ENCODE measurements at places on chromosomes 12 and 14.

DNA sequence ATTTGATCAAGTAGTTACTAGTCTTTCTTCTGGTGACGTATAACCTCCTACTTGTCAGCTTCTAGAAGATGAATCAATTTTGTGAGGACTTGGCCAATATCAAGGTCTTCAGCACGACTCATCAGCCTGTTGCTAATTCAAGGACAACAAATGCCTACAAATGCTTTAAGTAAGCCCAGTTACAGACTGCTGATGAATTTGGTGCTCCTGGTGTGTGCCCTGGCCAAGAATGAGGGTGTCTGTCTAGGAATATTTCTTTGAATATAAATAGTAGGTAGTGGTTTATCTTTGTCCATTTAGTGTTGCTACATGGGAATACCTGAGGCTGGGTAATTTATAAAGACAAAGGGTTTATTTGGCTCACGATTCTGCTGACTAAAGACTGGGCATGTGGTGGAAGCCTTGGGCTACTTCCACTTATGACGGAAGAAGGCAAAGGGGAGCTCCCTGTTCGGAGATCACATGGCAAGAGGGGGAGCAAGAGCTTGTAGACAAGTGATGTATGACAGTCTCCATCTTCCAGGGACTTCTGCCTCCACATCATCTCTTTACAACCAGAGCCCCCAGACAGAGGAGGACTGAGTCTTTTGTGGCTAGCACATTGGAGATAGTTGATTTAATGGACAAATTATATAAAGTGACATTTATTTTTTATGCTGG is 180.2 kb downstream of the CRADD start:
- DNase-seq = no peak

DNA sequence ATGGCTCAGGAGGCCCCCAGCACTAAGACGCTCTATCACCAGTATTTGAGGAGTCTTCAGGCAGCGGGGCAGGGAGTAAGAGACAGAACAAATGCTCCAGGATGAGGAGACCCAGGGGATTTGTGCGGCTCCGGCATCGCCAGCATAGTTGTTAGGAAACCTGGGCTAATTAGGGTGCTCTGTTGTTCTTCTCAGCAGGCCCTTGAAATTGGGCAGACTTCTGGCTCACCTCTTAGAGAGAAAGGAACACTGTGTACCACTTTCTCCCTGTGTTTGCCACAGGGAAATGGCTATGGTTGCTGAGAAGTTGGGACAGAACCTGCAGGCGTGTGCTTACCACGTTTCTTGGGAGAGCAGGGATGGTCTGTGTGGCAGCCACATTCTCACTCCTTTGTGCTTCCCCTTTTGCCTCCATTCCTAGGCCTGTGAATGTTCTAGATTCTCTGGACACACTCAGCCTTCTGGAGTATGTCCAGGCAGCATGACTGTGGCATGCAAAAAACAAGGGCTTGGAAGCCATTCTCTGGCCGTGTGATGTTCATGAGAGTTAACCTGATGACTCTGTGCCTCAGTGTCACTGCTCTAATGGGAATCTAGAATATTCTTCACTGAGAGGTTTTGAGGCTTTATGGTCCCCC is 109.0 kb downstream of the CHST11 start:
- no peak for DNase-seq

DNA sequence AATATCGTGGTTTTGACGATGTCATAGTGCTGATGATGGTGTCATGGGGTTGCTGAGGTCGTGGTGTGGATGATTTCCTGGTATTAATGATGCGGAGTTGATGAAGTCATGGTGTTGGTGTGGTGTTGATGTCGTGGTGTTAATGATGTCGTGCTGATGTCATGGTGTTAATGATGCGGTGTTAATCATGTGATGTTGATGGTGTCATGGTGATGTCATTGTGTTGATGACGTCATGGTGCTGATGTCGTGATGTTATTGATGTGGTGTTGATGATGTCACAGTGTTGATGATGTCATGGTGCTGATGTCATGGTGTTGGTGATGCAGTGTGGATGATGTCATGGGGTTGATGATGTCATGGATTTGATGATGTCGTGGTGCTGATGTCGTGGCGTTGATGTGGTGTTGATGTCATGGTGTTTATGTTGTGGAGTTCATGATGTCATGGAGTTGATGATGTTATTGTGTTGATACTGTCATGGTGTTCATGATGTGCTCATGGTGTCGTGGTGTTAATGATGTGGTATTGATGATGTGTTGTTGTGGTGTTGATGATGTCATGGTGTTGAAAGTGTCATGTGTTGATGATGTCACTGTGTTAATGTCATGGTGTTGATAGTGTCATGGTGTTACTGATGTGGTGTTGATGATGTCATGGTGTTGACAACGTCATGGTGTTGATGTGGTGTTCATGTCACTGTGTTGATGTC is 48.5 kb upstream of the RIMBP2 start:
- peak; percentile 56 for DNase-seq

GRCh38 chr12:128690641-128691040 is 133.1 kb downstream of the SLC15A4 start:
- no peak for DNase-seq

- DNase-seq = peak; percentile 34
Observed at GRCh38 chr14:69287098-69288010, 27.4 kb downstream of the GALNT16 start.

DNA sequence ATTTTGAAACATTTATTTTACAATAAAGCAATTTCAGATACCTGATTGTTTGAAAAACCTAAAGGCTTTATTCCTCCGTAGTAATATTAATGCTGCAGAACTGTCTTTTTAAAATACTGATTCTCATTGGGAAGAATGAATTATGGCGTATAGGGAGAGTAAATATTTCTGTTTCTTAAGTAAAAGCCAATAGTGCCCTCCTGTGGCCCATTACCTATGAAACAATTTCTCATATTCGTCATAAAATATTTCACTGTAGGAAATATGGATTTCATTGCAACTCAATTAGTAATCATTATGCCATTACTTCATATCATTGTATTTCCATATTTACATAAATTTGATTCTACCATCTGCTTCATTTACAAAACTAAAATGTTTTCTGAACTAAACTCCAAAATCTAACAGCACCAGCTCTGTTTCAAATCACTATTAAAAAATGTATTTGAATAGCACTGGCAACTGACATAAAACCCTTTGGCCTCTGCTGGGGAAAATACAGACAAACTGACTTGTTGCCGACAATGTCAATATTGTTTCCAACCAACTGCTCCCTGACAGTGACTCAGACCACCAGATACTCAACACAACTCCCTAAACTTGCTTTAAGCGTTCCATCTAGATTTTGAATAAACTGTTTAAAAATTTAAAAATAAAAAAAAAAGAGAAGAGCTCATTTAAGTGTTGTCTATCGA is 290.3 kb downstream of the NAV3 start:
- peak; percentile 33 for DNase-seq

GRCh38 chr14:75175677-75176141 is 703 bp downstream of the TMED10 start:
- no peak for DNase-seq

- peak; percentile 53 for DNase-seq
Observed at GRCh38 chr14:64266239-64266638, 27.9 kb downstream of the ESR2 start.

DNA sequence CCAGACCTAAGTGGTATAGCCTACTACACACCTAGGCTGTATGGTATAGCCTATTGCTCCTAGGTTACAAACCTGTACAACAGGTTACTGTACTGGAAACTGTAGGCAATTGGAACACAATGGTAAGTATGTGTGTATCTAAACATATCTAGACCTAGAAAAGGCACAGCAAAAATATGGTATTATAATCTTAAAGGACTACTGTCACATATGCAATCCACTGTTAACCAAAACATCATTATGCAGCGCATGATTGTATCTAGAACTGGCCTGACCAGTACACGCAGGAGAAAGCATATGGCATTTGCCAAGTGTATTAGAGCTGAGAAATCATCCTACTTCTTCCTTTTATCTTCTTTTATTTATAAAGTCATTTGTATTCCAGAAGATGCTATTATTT is 75.5 kb downstream of the SLC8A3 start:
- no peak for DNase-seq

- DNase-seq = no peak
Observed at GRCh38 chr14:95964901-95965300, 74.3 kb upstream of the C14orf132 start.

- peak; percentile 50 for DNase-seq
Observed at GRCh38 chr14:44846232-44846824, 115.4 kb downstream of the KLHL28 start.

GRCh38 chr12:2613326-2614073 is 181.3 kb upstream of the FKBP4 start:
- peak; percentile 2 for DNase-seq

GRCh38 chr14:71050227-71050823 is 143.1 kb downstream of the PCNX1 start:
- DNase-seq = no peak

DNA sequence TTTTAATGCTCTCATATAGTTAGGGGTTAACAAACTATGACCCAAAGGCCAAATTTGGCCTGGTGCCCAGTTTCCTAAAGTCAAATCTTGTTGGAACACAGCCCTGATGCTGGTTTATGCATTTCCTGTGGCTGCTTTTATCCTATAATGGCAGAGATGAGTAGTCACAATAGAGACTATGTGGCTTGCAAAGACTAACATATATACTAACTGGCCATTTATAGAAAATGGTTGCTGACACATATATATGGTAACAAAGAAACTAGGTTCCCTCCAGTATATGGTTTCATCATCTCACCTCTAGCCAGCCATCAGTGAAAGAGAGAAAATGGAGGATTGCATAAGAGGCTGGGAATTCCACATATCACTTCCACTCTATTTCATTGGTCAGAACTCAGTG is 10.8 kb downstream of the NAV3 start:
- DNase-seq = no peak

DNA sequence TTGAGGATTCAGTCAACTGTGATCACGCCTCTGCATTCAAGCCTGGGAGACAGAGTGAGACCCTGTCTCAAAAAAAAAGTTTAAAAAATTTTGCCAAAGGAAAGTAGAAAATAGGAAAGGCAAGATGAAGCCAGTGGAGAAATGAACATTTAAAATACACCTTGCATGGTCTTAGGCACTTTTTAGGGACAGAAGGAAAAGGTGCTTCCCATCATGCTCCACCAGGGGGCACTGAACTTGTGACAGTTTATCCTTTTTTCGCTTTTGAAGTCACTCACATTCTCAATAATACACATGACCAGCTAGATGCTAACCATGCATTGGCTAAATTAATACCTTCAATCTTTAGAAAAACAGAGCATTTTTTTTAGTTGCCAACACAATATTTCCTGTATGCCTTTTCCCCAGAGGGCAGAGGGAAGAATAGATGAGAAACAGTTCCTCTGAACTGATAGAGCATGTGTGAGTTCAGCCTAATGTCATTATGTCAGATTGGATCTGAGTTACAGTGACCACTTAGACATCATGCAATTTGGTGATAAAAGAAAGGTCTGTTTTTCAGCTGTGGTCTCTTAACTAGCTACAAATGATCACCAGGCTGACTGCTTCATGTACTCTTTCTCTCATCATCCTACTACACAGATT is 221.8 kb upstream of the SSTR1 start:
- DNase-seq = peak; percentile 30

GRCh38 chr12:89474615-89475014 is 50.0 kb downstream of the GALNT4 start:
- DNase-seq = no peak

GRCh38 chr12:28063355-28063880 is 90.9 kb upstream of the PTHLH start:
- DNase-seq = no peak

DNA sequence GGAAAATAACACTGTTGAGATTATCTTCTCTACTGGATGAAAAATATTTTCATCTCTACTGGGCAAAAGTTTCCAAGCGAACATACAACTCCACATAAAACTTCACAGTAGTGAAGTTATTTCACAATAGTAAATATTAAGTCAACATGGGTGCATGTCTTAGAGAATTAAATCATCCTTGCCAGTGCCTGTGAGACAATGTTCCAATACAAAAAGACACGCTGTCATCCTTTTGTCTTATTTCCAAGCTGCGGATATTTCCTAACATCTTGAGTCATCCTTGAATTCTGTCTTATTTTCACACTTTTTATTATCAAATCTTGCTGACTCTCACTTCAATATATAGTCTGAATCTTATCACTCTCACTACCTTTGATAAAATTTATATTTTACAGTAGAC is 142.9 kb upstream of the KITLG start:
- DNase-seq = no peak

- peak; percentile 25 for DNase-seq
Observed at GRCh38 chr12:102740141-102740955, 176.7 kb downstream of the PAH start.

DNA sequence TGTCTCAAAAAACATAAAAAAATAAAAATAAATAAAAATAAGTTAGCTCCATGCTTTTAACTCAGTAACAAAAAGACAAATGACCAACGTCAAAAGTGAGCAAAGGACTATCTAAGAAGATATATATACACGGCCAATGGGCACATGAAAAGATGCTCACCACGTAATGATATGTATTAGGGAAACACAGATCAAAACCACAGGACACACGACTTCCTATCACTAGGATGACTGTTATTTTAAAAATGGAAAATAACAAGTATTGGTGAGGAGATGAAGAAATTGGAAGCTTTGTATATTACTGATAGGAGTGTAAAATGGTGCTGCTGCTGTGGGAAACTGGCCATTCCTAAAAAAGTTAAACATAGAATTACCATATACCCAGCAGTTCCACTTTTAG is 20.2 kb upstream of the P2RX7 start:
- DNase-seq = no peak

DNA sequence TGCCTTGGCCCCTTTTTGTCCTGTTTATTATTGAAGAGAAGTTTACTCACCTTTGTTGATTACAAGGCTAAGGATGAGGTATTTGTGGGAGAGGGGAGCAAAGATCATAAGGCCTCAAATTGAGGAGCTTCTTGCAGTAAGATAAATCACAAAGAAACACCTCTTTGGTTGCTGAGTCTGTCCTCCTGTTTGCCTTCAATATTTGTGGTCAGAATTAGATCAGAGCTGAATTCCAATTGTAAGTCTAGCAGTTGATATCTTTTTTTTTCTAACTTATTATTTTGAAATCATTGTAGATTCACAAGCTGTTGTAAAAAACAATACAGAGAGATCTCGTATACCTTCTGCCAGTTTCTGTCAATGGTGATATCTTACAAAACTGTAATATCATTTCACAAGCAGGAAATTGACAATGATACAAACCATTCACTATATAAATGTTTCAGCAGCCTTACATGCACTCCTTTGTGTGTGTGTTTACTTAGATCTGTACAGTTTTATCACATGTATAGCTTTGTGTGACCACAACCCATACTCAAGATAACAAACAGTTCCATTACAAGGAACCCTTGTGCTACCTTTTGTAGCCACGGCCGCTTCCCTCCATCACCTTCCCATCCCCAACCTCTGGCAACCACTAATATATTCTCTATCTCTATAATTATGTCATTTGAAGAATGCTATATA is 97.4 kb downstream of the KICS2 start:
- DNase-seq = no peak

Data from NCI-H460 (cell line).